ENCODE measurements at places on chromosomes 1 and 21.

GRCh38 chr1:247417831-247418230 is 1.9 kb downstream of the NLRP3 start:
- DNase-seq: no peak

GRCh38 chr1:210938416-210938925 is 195.5 kb downstream of the KCNH1 start:
- no peak for DNase-seq

DNA sequence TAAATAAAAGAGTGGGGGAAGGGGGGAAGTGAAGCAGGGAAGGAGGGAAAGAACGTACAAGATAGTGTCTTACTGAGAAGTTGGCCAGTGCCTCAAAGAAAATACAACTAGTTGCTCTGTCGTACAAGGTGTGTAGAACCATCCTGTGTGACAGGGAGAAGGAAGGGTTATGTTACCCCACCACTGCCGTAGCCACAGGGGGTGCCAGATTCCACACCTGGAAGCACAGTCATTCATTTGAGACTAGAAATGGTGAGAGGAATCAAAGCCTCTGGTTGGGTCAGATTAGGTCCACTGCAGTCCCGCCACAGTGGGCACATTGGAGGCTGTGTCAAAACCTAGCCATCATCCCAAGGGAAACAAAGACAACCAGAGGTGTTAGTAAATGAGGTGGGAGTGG is 2.7 kb upstream of the ERI3 start:
- DNase-seq: no peak

DNA sequence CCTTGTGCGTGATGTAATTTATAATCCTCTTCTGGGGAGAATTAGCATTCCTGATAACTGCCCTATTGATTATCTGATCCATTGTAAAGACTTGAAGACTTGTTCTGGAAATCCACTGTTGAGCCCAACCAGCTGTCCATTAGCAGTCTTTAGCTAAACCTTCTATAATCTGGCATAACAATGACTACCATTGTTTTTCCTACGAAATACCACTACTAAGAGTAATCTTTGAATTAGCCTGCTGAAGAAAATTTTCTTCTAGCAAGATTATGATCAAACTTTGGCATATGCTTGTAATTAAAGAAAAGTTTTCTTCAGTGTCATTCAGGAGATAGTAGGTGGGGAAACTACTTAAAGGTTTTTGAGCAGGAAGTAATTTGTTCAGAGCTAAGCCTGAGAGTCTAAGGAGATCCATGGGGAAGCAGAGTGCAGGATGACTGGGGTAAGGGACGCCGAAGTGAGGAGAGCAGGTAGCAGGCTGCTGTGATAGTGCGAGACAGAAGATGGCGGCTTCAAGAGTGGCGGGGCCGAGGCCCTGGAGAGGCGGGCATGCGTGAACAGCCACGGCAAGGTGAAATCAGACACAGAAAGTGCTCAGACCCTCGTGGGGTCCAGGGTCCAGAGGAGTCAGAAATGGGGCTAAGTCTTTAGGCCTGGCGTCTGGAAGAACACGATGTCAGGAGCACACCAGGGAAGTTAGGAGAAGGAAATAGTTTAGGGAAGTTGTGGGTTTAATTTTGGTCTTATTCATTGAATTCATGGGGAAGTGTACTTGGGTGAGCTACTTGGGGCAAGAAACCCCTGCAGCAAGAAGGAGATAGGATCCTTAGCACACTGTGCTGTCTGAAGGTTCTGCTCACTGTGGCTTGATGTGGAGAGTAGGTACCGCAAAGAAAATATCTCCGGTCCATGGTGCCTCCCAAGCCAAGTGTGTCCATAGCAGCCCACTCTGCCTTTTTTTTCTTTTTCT is 112.6 kb upstream of the ADAR start:
- DNase-seq: no peak

- DNase-seq: no peak
Measured at GRCh38 chr1:47578026-47578720, 140.3 kb downstream of the FOXD2 start.

DNA sequence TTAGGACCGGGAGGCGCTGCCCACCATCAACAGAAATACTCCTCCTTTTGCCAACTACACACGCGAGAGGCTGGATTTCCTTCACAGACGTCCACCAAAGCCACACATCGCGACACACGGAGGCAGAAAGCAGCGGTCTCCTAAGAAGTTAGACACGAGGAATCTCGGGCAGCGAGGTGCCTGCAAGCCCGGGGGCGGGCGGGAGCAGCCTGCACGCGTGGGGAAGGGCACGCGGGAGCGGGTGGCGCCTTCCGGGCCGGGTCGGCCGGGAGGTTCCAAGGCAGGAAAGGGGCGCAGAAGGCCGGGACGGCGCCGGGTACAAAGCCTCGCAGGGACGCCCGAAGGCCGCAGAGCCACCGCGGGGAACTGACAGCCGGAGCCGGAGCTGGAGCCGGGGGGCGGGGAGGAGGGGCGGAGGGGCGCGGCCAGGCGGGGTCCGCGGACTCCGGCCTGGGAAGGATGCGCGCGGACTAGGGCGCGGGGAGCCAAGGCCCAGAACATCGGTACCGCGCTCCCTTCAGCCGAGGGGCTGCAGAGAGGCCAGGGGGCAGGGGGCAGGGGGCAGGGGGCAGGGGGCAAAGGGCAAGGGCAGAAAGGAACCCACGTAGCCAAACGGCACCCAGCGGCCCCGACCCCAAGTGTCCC is 722 bp downstream of the NPHP4 start:
- no peak for DNase-seq
